Bronchial epithelial cell (primary cell): ENCODE measurements at places on chromosomes 3 and 15. TPM values are rescaled to one million over a fixed set of nuclear protein-coding genes. Genes with fewer than 3 reads are reported as not detected.
A peak's percentile ranks its signal among the peaks of the same experiment; 100 is the strongest.

CHCHD4 gene
- 23.6 and 32.1 TPM in 2 replicates for total RNA-seq

GASK1A gene
- 0.77 and 1.1 TPM in 2 replicates for total RNA-seq

DNA sequence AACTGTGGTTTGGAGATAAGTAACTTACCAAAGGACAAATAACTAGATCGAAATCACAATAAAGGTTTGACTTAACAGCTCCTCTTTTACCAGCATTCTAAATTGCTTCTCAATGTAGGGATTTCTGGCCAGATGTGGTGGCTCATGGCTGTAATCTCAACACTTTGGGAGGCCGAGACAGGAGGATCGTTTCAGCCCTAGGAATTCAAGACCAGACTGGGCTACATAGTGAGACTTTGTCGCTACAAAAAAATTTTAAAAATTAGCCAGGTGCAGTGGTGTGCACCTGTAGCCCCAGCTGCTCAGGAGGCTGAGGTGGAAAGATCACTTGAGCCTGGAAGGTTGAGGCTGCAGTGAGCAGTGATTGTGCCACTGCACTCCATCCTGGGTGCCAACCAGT is 17.4 kb upstream of the IGF2BP2 start:
- DNase-seq = no peak

DNA sequence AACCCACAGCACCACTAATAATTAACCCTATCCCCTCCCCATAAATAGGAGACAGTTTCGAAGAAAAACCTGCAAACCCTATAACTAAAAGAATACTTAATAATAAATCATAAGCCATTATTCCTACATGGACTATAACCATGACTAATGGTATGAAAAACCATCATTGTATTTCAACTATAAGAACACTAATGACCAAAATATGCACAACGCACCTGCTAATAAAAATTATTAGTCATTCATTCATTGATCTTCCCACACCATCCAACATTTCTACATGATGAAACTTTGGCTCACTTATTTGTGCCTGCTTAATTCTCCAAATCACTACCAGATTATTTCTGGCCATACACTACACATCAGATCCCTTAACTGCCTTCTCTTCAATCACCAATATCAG is 16.6 kb downstream of the AQP9 start:
- DNase-seq = peak; percentile 24

DNA sequence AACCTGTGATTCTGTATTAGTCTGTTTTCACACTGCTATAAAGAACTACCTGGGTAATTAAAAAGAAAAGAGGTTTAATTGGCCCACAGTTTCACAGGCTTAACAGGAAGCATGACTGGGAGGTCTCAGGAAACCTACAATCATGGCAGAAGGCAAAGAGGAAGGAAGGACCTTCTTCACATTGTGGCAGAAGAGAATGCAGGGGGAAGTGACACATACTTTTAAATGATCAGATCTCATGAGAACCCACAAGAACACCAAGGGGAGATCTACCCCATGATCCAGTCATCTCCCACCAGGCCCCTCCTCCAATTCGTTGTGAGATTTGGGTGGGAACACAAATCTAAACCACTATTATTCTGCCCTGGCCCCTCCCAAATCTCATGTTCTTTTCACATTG is 6.1 kb downstream of the ZKSCAN7 start:
- DNase-seq = no peak

GHRL gene
- 0.13 TPM in 1 of 2 replicates, not detected in the other for total RNA-seq

- no peak for DNase-seq
These were observed 15.1 kb downstream of the EHD4 start for GRCh38 chr15:41957021-41957897.

DNA sequence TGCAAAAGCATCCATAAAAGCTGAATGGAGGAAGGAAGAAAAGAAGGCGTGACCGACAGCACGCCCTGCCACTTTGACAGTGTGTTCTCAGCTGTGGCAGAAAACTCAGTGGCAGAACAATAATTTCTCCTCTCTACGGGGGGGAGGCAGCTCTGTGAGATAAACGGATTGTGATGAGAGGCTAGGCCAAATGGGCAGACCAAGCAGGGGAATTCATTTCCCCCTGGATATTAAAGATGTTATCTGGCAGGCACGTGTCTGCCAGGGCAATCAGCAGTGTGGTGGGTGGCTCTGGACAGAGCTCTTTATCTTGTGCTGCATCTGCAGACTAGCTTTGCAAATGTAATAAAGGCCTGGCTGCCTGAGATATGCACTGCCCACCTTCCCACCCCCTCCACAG is 1.9 kb upstream of the RMDN3 start:
- DNase-seq = no peak

HAUS2 gene
- 21.4 and 28.2 TPM in 2 replicates for total RNA-seq

- no peak for DNase-seq
These were observed 127.6 kb upstream of the UBE2E2 start for GRCh38 chr3:23075496-23075895.

- peak; percentile 28 for DNase-seq
These were observed 211.6 kb downstream of the RAP2B start for GRCh38 chr3:153373606-153374005.

GRCh38 chr3:119322021-119322834 is 28.0 kb downstream of the ARHGAP31 start:
- DNase-seq = peak; percentile 70

KCNMB2 gene
- not detected in 2 replicates for total RNA-seq

ZNF80 gene
- total RNA-seq = not detected in 2 replicates

DNA sequence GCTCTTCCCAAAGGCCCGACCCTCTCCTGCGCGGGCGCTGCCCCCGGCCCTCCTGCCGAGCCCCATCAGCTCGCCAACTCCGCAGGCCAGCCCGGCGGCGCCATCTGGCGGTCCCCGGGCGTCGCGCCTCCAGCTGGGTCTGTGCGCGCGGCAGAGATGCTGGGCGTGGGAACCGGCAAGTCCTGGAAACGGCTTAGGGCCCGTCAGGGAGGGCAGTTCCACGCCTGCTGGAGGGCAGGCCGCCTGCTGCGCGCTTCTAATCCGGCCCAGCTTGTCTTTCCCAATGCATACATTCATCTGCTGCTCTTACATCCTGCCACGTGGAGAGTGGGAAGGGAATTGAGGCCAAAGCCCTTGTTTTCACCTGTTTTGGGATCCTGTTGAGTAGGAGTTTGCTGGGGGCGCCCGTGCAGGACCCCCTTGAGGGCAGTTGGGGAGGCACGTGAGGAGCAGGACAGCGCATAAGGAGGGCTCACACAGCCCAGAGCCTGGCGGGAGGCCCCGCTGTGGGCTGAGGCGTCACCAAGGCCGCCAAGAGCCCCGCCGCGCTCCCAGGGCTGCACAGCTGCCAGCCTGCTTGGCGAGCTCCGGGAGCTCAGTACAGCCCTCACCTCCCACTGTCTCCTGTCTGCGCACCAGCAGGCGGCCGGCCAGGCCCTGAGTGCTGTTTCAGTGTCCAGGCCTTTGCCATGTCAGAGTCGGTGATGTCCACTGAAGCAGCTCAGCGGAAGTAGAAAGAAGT is 165.6 kb downstream of the NSMCE3 start:
- DNase-seq = peak; percentile 28

ARPP19 gene
- total RNA-seq = 116 and 150 TPM in 2 replicates

DNA sequence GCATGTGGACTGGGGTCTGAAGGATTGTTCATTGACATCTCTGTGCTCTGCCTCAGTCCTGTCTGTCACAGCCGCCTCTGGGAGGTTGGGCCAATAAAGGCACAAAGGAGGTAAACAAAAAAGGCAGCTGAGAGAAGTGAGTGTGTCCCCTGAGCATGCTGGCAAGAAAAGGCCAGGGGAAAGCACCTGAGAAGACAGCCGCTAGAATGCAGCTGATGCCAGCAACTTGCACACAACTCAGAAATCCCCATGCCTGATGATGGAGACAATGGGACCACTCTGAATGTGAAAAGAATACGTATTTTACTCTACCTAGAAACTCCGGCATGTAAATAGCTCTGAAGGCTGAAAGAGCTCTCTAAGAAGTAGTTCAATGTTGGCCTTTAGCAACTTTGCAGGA is 118.7 kb downstream of the KCNH8 start:
- DNase-seq = no peak

MAP6D1 gene
- 0.79 and 0.90 TPM in 2 replicates for total RNA-seq

GNAT1 gene
- total RNA-seq = 0.26 TPM in 1 of 2 replicates, not detected in the other

DNA sequence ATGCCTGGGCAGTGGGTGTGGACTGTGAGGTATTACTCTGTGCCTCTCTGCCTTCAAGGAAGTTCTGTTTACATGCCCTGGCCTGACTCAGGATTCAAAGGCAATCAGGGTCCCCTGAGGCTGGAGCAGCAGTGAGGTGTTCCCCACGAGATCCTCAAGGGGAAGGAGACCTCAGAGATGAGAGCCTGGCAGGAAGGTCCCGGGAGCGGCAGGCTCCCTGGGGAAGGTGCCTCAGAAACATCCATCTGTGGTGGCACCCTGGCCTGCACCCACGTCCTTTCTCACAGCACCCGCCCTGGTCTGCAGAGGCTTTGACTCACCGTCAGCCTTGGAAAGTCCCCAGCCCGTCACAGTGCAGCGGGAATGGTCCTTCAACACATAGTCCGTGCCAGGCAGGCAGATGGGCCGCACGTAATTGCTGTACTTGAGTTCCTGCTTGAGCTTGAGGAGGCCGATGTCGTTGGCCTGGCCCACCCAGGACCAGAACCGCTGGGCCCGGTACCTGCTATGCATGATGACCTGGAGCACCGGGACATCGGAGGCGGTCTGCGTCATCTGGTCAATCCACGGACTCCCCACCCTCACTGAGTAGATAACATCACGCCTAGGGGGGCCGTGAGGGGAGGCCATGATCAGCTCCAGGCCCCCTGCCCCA is 3.6 kb downstream of the PRSS50 start:
- peak; percentile 88 for DNase-seq

DNA sequence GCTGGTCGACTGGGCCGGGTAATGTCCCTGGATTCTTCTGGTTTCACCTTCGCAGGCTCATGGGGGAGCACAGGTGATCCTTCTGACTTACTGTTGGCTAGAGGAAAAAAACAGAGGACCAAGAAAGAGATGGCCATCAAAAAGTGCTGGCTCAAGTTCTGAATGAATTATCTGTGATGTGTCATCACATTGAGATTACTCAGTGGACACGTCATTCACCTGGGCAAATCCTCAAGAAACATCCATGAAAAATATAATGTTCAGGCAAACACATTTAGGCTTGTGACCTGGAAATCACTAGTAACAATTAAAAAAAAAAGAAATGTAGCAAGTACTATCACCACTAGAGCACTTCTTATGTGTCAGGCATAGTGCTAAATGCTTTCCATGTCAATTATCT is 81.5 kb upstream of the SLC2A2 start:
- DNase-seq = peak; percentile 79

GRCh38 chr3:46867550-46867898 is 4.3 kb upstream of the MYL3 start:
- DNase-seq = no peak

DNA sequence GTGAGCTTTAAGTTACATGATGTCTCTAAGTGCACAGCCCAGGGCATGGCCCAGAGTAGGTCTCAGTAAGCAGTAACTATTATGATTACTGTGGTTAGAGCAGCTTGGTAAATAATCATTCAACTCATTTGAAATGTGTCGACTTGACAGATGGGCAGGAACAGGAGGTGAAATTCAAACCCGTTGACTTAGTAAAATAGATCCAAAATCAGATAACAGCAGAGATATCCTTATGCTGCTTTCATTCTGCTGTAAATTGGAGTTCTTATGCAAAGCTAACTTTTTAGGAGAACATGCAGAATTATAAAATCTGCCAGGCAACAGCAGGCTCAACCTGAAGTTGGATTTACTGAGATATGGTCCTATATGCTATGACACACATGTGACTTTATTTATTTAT is 118.7 kb upstream of the KLHL25 start:
- DNase-seq = no peak

PYGO1 gene
- total RNA-seq = 1.1 and 1.3 TPM in 2 replicates

PLA2G4D gene
- under 0.01 TPM in 2 replicates for total RNA-seq

DNA sequence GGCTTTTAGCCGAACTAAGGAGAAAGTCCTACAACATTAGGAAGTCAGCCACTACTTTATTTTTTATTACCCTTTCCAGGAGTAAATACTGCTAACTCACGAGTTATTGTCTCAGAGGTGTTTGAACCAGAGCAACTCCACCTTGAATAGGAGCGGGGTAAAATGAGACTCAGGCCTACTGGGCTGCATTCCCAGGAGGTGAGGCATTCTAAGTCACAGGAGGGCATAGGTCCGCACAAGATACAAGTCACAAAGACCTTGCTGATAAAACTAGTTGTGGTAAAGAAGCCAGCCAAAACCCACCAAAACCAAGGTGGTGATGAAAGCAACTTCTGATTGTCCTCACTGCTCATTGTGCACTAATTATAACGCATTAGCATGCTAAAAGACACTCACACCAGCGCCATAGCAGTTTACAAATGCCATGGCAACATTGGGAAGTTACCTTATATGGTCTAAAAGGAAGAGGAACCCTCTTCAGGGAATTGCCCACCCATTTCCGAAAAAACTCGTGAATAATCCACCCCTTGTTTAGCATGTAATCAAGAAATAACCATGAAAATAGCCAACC is 555.9 kb downstream of the IGSF11 start:
- DNase-seq = peak; percentile 69

- DNase-seq = no peak
These were observed 18.5 kb downstream of the PIK3CA start for GRCh38 chr3:179166561-179167201.

- no peak for DNase-seq
These were observed 3.7 kb upstream of the TF start for GRCh38 chr3:133742351-133743091.

- DNase-seq = no peak
These were observed 613.3 kb upstream of the GOLIM4 start for GRCh38 chr3:168709073-168709472.

- no peak for DNase-seq
These were observed 301.6 kb upstream of the THBS1 start for GRCh38 chr15:39279311-39279710.

RAB6B gene
- total RNA-seq = under 0.01 and 0.13 TPM in 2 replicates

DNA sequence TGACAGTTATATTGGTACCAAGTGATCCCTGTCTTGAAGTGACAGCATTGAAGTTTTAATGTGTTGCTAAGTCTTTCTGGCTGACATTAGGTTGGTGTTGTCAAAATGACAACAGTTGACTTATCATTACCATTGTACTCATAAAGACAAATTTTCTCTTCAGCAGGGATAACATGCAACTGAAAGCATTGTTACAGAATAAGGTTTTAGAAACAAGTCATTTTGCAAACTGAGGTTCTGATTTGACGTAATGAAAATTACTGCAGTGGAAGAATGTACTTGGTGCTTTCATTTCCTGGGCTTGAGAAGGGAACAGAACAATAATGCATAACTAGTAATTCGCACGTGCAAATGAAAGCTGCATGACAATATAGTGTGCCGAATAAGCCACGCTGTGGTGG is 75.1 kb downstream of the MOBP start:
- DNase-seq = no peak

- peak; percentile 39 for DNase-seq
These were observed 462.0 kb downstream of the PDCD6IP start for GRCh38 chr3:34260271-34261000.
